Cortex of kidney (tissue), 1 donor: ENCODE measurements at places on chromosomes 13 and 19.

GRCh38 chr13:91308299-91308698, 39.2 kb upstream of the MIR17HG start:
- DNase-seq, result no peak

GRCh38 chr13:73416093-73416492, 357.3 kb downstream of the KLF5 start:
- no peak for DNase-seq

DNA sequence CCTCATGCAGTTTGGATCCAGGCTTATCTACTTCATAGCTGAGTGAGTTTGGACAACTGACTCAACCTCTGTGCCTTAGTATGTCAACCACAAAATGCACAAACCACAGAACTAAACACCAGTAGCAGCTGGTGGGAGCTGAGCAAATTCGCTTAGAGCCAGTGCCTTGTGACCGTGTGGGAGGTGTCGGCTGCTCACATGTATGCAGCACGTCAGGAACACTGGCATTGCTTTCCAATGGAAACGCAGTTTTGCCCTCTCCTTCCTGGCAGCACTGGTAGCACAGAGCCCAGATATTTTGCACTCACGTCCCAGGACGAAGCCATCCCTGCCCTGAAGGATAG, 8.3 kb upstream of the NTN5 start:
- no peak for DNase-seq

- no peak for DNase-seq
Measured at GRCh38 chr19:1857648-1858326, 5.6 kb downstream of the KLF16 start.

DNA sequence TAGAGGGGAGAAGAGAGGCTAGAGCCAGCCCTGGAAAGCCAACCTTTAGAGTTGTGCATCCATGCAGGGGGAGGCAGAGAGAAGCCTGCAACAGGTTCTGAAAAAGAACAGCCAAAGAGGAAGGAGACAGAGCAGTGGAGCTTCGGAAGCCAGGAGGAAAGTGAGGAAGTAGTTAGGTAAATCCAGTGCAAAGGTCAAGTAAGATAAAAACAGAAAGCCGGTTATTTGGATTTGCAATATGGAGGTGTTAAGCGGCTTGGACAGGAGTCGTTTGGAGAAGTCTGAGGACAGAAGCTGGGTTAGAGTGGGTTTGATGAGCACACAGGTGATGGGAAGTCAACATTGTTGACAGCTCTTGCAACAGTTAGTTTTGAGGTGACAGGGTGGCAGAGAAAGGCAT, 53.5 kb upstream of the FLT1 start:
- DNase-seq, result no peak

DNA sequence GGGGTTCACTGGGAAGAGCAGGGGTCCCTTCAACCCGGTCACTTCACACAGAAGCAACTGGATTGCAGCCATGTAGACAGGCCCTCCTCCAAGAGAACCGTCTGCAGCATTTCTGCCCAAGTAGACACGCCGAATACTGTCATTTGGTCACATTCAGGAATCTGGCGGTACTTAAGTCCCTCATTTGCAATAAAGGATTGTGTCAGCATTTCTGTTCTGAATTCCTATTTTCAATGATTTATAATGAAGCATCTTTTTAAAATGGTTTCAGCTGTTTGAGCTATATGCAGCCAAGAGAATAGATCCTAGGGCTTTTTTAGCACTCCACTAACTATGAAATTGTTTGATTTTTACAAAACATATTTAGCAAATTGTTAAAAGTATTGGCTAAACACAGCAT, 143.5 kb upstream of the SOX1 start:
- DNase-seq, result no peak

- DNase-seq, result no peak
Measured at GRCh38 chr19:45200568-45200967, 22.0 kb downstream of the BLOC1S3 start.

GRCh38 chr13:44895264-44895952, 93.9 kb downstream of the NUFIP1 start:
- no peak for DNase-seq

- no peak for DNase-seq
Measured at GRCh38 chr13:107216046-107216755, 648.3 kb upstream of the ARGLU1 start.

GRCh38 chr13:48561466-48562235, 28.8 kb upstream of the RCBTB2 start:
- no peak for DNase-seq

- DNase-seq, result no peak
Measured at GRCh38 chr13:66665991-66666390, 564.1 kb downstream of the PCDH9 start.

GRCh38 chr19:19696386-19696785, 27.7 kb downstream of the ZNF101 start:
- no peak for DNase-seq

DNA sequence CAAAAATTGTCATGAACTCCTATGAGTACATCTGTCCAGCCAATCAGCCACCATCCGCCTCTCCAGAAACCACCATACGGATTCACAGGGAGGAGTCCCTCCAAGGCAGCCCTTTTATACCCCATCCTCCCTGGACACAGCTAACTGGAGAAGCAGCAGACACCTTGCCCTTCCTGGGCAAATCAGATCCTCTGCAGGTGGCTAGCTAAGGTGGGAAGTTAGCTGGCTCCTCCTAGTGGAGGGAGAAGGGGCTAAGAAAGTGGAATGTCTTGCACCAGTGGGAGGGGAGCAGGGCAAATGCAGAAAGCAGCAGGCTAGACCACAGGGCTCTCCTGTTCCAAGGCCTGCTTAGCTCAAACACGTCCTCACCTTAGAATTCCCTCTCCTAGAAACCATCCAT, 46.2 kb upstream of the UQCRFS1 start:
- DNase-seq, result no peak

GRCh38 chr13:48411147-48411794, 1.6 kb downstream of the LPAR6 start:
- no peak for DNase-seq

GRCh38 chr19:48896191-48896720, 2.3 kb downstream of the TULP2 start:
- no peak for DNase-seq

DNA sequence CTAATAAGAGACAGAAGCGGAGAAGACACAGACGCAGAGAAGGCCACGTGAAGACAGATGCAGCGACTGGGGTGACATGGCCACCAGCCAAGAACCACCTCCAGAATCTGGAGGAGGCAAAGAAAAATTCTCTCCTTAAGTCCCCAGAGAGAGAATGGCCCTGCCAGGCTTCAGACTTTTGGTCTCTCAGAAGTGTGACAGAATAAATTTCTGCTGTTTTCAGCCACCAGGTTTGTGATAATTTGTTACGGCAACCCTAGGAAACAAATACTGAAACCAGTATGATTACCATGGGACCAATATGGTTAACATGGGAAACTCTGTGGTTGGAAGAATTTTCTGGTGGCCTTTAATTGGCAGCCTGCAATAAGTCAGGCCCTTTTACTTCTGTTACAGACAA, 63.9 kb upstream of the DOCK9 start:
- DNase-seq, result no peak

DNA sequence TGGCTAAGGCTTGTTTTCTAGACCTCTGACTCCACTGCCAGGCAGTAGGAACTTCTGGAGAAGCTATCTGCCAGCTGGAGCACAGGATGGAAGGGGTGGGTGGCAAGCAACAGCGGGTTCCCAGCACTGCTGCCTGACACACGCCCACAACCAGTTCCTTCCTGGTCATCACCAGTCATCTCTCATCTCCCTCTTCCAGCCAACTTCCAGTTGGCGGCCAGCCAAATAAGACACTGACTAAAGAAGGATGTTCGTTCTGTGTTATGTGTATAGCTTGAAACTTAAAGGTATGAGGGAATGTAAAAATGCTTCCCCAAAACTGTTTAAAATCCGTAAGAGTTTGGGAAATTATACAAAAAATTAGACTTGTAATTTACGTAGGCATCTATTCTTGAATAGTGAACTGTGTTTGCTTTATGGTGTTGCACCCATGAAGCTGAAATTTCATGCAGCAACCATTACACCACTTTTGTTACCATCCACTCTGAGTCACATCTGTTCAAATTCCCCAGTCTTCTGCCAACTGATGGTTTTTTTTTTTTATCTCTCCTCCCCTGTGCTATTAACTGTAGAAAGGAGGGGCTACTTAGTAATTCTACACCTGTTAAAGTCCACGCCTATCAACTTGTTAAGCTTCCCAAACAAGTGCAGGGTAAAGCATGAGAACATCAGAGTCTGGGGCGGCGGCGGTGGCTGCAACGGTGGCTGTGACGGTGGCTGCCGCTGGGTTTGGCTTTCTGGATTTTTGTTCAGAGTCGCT, 86.2 kb upstream of the FRY start:
- no peak for DNase-seq

GRCh38 chr13:110133425-110134235, 173.3 kb downstream of the COL4A1 start:
- no peak for DNase-seq
